ENCODE measurements at places on chromosomes 12 and 14.

GRCh38 chr14:20706657-20707355 lies 18.2 kb downstream of the ANG start:
- no peak for DNase-seq

- DNase-seq: no peak
Observed at GRCh38 chr14:103516426-103517173, 6.0 kb downstream of the CKB start.

GRCh38 chr14:93731753-93732152 lies 56.5 kb downstream of the PRIMA1 start:
- no peak for DNase-seq

GRCh38 chr12:108738170-108738569 lies 6.9 kb upstream of the CORO1C start:
- no peak for DNase-seq

- no peak for DNase-seq
Observed at GRCh38 chr14:52558688-52559087, 6.1 kb downstream of the GPR137C start.

DNA sequence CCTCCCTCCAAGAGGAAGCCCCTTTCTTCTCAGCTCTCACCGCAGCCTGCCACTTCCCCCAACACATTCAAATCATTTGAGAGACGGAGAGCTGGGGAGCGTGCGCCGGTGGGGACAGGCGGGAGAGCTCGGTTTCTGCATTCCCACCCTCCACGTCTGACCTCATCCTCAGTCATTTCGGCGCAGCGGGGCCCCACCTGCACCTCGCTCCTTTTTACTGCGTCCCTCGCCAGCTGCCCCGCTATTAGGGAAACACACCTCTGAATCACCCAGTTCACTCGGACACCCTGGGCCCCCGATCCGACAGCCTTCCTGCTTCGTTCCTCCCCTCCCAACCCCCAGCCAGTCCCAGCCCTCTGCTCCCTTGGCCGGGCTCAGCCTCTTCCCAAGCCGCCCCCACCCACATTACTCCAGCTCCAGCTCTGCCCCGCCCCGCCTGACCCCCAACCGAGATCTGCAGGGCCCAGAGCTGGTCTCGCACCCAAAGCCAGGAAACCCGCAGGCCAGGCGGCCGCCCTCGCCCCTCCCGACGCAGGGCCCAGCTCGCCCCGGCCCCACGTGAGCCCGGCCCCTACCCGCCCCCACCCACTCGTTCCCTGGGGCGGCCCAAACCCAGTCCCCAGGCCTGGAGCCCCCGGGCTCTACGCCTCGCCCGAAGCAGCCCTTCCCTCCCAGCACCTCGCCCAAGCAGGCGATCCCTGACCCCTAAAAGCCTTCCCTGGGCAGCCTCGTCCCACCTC lies 783 bp downstream of the CORO1C start:
- DNase-seq: no peak

DNA sequence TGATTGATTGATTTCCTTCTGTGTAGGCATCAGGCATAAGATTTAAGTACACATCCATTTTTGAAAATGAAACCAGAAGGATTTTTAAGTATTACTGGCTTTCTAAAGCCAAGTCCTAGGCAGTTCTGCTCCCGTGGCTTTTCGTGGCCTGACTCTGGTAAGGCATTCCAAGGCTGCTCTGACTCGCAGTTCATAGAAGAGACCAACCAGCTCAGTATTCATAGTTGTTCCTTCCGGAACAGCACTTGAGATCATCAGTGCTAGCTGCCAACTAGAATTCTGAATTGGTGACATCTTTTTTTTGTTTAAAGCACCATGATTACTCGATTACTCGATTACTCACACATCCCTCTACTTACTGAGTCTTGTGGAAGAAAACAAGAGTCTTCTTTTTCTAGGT lies 25.9 kb downstream of the SUDS3 start:
- DNase-seq: no peak

DNA sequence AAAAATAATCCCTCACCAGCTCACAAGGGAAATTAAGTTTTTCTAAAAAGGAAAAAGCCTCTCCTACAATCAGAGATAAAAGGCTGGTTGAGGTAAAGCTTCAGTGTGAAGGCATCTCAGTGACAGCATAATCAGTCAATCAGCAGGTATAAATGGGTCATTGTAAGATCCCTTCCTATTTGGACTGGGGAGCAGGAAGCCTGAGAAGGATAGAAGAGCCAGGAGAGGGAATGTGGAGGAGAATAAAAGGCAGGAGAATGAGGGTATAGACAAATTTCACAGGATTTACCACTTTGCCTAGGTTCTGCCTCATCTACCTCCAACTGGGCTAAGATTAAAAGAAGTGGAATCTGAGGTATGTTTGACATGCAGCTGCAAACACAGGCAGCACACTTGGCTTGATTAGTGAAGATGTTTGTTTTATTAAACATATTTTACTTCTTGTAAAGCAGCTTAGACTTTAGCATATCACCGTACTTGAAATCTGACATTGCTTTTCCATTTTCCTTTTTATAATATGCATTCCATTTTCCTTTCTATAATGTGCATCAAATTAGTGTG lies 479.1 kb upstream of the USP15 start:
- no peak for DNase-seq

- DNase-seq: peak; percentile 44
Observed at GRCh38 chr14:72549854-72550253, 344.0 kb downstream of the DPF3 start.

DNA sequence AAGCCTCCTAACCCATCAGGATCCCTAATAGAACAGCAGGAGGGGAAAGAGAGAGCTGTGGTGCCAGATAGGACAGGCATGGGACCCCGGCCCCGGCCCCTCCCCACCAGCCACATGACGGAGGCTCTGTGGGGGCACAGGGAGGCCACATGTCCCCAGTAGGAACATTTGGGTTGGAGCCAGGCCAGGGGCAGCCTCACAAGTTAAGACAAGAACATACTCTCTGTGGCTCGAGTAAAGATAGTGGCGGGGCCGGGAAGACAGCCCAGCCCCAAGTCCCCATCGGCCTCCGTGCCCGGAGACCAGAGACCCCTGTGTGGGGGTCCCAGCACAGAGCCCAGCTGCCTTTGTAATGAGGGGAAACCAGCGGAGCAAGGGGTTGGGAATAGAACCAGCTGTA lies 78.6 kb upstream of the GALNT9 start:
- DNase-seq: no peak

- DNase-seq: no peak
Observed at GRCh38 chr12:112488257-112488876, 69.6 kb downstream of the PTPN11 start.

DNA sequence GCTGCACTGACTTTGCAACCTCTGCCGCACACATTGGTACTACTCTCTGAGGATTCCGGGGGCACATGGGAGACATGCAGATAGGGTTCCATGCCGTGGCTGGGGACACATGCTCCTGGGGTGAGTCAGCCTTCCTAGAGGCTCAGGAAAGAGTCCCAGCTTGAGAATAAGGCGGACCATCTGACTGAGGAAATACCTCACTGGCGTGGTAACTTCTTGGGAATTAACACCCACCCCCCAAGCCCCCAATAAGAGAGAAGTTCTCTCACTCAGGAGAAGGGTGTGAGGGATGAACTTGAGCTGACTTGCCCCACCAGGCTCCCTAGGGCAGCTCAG lies 23.2 kb downstream of the PLXNC1 start:
- no peak for DNase-seq

DNA sequence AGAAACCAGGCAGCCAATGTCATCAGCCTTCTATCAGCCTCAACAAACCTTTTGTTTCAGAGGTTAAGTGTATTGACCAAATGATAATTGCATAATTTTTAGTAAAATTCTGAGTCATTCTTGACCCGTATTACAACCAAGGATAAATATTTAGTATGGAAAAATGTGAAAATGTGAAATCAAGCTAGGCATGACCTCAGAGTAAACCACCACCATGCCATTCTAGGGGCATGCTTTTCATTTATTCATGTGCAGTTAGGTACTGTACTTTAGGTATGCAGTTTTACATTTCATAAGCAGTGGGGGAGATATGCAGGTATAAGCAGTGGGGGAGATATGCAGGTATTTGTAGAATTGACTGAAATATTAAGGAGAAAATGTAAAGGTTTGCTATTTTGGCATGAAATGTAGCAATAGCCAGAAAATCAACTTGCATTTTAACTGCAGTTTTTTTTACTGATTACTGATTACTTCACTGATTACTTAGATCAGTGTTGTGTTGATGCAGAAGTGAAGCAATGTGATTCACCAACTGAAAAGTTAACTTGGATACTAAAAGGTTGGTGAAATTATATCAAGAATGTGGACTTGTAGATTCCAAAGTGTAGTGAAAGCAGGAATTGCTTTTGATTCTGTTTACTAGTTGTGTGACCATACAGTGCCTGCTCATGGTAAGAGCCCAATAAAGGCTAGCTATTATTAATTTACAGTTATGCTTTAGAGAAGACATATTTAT lies 184.2 kb downstream of the ESR2 start:
- no peak for DNase-seq

GRCh38 chr12:106481246-106481645 lies 101.6 kb upstream of the RFX4 start:
- no peak for DNase-seq

DNA sequence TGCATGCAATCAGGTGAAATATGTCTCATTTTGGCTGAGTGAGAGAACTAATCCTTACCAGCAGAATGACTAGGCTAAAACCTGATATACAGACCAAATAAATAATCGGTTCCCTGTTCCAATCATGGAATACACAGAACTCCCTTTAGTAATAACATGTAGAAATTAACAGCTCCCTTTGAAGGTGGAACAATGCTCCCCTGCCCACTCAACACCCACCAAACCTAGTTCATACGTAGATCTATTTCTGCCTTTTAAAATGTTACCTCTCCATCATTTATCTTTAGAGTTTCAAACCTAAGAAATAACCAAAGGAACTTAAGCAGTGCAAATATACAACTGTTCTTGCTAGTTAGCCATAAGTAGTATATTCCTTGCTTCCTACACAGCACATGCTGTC lies 153.7 kb upstream of the ABCD2 start:
- DNase-seq: no peak

DNA sequence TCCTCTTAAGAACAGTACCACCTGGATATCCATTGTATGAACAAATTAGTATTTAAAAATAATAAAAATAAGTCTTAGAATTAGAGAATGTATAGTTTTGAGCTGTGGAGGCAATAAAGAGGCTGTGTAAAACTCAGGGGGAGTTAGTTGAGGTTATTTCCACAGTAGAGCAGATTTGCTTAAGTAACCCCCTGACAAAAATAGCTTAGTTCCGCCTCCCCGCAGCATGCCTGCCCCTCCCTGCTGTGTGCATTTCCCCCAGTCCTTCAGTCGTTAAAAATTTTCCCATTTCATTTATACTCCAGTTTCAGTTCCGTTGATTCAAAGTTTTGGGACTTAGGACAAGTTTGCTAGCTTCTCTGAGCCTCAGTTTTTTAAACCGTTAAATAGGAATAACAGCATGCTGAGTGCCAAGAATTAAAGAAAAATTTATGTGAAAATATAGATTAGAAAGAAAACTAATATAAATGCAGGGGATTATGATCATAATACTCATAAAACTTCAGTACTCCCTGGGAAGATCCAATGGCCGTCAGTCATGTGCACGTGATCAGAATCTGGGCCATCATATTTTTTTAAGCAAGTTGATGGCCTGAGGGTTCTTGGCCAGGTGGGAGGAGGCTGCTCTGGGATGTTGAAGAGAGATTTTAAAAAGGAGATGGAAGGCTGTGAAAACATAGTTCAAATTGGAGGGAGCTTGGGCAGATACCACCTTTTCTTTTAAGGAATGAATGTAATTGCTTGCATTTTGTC lies 14.5 kb upstream of the SLC38A2 start:
- DNase-seq: no peak

DNA sequence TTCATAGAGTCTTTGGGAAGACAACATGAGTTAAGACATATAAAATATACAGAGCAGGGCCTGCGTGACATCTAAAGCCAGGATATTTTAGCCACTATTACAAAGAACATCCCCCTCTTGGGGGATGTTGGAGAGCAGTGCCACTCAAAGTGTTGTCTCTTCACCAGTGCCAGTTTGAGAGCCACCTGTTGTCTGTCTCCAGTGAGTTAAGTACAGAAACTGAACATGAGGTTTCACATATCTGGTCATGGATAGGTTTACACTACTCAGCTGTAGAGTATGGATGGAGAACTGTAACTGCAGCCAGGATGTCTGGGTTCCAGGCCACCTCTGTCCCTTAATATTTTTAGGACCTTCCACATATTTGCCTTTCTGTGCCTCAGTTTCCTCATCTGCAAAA lies 39.1 kb downstream of the RNFT2 start:
- no peak for DNase-seq

GRCh38 chr12:101407049-101407435 lies 530 bp downstream of the ARL1 start:
- no peak for DNase-seq

- peak; percentile 84 for DNase-seq
Observed at GRCh38 chr14:92456215-92457015, 57.2 kb upstream of the RIN3 start.

DNA sequence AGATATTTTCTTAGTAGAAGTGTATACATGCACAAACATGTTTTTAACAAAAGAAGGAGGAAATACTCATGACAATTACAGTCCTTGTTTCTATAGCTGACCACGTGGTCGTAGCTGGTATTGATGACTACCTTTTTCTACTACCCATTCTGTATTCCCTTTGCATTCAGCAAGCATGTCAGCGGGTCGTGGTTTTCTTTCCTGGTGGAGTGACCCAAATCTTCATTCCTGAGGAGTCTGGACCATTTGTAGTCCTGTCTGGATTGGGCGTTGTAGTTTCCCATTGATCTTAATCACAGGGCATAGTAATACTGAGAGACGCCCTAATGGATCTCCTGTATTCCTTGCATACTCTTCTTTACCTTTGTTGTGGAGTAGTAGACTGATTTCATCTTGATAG lies 472.1 kb upstream of the RGS6 start:
- no peak for DNase-seq

DNA sequence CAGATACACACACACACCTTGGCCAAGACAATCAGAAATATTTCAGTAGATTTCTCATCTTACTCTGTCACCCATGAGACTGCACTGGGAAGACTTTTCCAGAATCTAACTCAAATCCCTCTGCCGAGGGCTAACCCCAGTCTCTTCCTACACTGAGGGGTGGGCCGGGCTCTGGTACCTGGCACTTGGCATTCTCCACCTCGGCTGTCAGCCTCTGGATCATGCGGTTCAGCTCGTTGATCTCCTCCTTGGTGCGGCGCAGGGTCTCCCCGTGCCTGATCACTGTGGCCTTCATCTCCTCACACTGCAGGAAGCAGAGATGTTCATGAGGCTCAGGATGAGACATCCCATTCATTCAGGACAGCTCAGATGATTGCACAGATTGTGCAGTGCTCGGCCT lies 4.9 kb downstream of the KRT83 start:
- no peak for DNase-seq

GRCh38 chr14:54329082-54329695 lies 67.6 kb upstream of the CDKN3 start:
- peak; percentile 90 for DNase-seq

- DNase-seq: no peak
Observed at GRCh38 chr12:42689699-42690098, 100.2 kb upstream of the PRICKLE1 start.

- no peak for DNase-seq
Observed at GRCh38 chr14:26841920-26842741, 244.3 kb upstream of the NOVA1 start.
